Epithelial cell of prostate (primary cell): ENCODE measurements at places on chromosomes 3 and 15.

GRCh38 chr3:136958939-136959338, 1.2 kb downstream of the IL20RB start:
- DNase-seq = no peak

DNA sequence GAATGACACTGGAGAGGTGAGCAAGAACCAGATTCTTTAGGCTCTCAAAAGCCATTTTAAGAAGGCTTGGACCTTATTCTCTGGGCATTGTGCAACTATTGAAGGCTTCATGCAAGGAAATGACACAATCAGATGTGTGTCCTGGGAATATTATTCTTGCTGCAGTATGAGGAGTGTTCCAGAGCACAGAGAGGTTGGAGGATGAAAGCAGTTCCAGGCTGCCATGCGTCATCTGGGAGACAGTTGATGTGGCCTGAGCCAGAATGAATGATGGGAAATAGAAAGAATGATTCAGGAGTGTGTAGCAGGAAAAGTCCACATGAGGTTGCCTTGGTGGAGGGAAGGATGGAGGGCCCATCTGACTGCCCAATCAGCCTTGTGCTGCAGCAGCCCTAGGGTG, 123.1 kb downstream of the CHCHD6 start:
- DNase-seq = no peak

- DNase-seq = no peak
Observed at GRCh38 chr15:89017370-89018066, 70.7 kb upstream of the ABHD2 start.

- DNase-seq = no peak
Observed at GRCh38 chr3:182567700-182568099, 225.6 kb upstream of the ATP11B start.

GRCh38 chr15:74525945-74526344, 15.1 kb upstream of the ARID3B start:
- peak; percentile 82 for DNase-seq

- DNase-seq = no peak
Observed at GRCh38 chr3:53202331-53203015, 41.5 kb downstream of the PRKCD start.

DNA sequence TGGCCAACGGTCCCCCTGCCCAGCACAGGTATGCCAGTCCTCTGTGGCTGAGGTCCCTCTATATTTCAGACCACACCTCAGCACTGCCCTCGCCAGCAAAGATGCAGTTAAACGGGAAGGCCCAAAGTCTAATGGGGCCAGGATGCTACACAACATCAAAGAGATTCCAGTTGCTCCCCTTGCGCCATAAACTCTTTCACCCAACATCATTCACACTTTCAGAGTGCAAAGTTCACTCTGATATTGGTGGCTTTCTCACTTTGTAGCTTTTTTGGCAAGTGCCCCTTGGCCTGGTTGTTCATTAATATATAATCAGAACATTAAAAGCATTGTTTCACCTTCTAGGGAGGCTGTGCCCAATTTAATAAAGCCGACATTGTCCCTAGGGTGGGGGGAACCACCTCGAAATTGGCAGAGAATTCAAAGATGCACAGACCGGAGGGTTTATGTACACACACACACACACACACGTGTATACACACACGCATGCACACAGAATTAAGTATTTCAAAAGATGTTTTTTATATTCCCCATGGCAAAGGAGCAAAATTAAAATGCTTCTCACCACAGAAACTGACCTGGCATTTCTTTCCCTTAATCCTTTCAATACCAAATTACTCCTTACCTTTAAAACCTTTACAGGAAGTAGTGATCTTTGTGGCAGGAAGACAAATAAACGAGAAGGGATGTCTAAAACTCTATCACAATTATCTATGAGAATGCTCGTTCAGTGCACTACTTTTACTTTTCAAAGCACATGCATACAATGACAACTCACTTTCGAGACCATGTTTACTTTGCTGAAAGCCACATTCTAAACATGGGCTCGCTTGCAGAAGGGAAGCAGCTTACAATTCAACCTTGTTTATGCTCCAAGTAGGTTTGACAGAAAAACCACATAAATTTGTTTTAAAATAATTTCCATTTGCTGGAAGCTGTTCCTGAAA, 19.5 kb downstream of the LRIG1 start:
- DNase-seq = no peak

DNA sequence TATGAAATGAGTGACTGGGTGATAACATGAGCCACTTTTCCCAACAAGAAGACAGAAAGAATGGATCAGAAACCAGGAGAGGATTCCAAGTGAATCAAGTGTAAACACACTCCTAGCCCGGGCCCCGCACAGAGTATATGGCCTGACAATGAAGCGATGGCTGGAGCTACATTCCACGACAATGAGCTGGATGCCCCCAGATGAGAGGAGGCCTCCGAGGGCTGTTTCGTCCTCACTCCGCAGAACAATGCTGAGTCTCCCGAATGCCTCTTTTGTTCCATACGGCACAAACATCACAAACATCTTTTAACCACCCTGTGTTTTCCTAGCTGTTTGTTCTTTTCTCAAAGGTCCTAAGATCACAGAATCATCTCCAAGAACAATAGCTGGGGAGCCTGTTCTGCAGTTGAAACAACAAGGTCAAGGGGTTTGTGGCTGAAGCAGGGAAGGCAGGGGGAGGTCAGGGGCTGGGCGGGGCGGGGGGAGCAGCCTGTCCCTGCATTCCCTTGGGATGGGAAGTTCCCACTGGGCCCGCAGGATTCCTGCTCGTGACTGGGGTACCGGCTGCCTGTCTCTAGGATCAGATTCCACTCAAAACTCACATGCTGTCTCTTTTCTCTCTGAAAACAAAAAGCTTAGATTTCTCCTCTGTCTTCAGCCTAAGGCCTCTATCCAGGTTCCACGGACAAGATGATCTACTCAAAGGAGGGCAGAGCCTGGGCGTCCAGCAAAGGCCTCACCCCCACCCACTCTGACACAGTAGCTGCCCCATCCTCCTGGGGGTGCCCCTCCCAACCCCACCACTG, 151.3 kb downstream of the XXYLT1 start:
- no peak for DNase-seq

DNA sequence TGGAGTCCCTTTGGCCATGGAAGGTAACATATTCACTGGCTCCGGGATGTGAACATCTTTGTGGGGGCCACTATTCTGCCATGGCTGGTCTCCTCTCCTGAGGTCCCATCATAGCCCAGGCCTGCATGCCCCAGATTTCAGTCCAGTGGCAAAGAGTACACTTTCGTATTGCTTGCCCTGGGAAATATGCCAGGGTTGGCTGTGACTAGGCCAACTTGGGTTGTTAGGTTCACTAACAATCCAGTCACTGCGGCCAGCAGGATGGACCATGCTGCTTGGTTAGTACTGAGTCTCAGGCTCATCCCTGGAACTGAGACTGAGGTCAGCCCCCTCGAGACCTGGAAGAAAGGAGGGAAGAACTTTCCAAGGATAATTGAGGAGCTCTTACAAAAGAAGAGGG, 9.8 kb upstream of the EEFSEC start:
- DNase-seq = no peak

GRCh38 chr3:77526573-77527113, 486.7 kb downstream of the ROBO2 start:
- DNase-seq = no peak

- DNase-seq = no peak
Observed at GRCh38 chr3:57556459-57557084, 498 bp downstream of the PDE12 start.

GRCh38 chr3:182740710-182741109, 52.6 kb upstream of the ATP11B start:
- DNase-seq = peak; percentile 73
